ENCODE measurements at places on chromosomes 6 and 20.

- no peak for DNase-seq
These were observed 663.9 kb downstream of the PRKN start for GRCh38 chr6:162063666-162064065.

GRCh38 chr6:142694054-142694453, 250.9 kb downstream of the HIVEP2 start:
- DNase-seq = no peak

- DNase-seq = no peak
These were observed 256.9 kb upstream of the SASH1 start for GRCh38 chr6:148085631-148086331.

DNA sequence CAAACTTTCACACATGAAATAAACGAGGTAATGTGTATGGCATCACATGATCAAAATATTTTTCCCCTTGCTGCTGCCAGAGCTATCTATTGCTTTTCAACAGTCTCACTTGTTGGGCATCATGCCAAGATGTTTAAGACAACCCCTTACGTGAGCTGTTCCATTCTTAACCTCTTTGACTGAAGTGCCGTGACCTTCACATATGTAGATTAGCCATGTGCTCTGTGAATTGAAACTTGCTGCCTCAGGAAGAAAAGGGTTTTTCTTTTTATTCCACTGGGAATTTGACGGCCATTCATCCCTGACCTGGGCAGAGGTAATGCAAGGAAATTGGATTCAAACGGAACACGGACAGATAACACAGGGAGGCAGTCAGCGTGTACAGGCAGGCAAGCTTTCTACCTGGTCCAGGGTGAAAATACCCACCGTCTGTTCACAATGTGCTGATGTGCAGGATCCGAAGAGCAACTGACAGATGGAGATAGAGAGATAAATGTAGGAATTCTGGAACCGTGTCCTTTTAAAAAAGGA, 14.2 kb downstream of the ARID1B start:
- no peak for DNase-seq
